ENCODE measurements at places on chromosomes 11 and 22.

- no peak for DNase-seq
These were observed 100.3 kb upstream of the PRR5 start for GRCh38 chr22:44601725-44602124.

DNA sequence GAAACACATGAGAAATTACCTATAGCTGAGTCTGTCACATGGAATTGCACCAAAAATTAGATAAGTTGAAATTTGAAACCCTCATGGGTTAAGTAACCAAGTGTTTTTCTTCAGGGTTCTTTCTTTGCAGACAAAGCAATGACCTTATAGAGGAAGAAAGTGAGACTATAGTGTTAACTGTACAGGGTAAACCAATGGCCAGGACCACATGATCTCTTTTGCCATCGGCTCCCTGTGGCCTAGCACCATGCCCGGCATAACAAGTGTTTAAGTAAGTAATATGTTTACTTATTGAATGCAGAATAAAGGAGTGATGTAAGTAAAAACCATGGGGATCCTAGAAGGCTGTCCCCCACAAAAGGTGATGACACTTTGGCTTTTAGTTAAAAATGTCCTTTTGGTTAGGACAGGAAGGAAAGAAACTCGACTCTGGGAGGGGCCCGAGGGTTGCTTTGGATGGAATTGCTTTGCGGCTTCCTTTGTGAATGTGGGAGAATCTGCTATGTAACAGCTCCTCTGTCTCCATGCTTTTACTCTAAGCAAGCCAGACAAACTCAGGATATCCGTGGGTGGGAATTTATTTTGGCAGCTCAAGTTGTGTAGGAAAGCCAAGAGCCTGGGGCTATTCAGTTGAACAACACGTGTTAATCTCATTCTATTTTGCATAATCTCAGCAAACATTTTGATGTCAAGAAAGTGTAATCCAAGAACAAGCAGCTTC, 454.7 kb downstream of the INSC start:
- no peak for DNase-seq

GRCh38 chr11:6745465-6746015, 26.2 kb downstream of the OR2AG2 start:
- no peak for DNase-seq

DNA sequence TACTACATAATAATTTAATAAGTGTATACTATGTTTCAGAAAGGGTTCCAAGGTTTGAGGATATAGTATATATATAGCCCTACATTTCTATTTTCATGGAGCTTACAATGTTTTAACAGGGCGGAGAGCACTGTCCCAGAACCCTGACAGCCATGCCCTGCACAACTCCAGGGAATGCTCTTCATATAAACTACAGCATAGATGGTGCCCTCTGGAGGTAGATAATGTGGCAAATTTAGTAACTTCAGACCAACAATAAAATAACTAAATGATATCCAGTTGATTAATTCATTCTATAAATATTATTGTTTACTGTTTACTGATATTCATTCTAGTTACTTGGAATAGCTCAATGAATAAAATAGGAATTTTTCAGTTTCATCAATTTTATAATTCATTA, 693.7 kb upstream of the CCDC179 start:
- no peak for DNase-seq

DNA sequence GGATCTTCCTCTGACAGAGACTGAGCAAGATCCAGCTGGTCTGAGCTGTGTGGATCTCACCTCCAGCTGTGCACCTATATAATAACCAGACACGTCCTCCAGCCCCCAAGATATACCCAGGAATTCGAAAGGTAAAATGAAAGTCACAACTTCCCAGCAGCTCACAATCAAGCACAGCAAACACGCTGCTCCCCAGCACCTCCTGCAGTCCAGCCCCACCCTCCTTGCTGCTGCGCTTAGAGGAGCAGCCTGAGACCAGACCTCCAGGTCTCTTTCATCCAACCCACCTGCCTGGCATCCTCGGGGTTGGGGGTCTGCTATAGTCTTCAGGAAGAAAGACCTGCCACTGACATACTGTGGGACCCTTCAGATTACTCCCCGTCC, 3.0 kb upstream of the APOL4 start:
- no peak for DNase-seq

DNA sequence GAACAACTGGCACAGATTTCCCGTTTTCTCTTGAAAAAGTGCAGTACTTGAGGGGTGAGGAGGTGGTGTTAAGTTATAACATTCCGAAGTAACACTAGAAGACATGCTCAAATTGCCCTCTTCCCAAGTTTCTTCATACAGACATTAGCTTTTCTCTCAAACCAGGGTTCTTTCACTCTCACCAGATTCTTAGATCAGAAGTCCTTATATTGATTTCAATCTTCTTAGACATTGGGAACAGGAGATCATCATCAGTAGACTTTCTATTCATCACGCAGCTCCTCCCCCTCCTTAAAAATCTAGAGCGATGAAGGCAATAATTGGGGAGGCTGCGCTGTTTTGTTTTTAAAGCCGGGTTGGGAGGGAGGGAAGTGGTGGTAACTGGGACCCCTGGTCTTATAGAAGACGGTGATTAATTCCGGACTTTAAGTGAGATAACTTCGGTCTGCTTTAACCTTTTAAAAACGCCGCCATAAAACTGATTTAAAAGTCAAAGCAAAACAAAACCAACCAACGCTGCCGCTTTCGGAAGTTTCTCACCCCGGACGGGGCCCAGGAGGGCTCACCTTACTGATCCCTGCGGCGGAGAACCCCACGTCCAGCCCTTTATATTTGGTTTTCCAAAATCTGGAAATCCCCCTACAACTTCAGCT, 665 bp downstream of the USP28 start:
- no peak for DNase-seq

DNA sequence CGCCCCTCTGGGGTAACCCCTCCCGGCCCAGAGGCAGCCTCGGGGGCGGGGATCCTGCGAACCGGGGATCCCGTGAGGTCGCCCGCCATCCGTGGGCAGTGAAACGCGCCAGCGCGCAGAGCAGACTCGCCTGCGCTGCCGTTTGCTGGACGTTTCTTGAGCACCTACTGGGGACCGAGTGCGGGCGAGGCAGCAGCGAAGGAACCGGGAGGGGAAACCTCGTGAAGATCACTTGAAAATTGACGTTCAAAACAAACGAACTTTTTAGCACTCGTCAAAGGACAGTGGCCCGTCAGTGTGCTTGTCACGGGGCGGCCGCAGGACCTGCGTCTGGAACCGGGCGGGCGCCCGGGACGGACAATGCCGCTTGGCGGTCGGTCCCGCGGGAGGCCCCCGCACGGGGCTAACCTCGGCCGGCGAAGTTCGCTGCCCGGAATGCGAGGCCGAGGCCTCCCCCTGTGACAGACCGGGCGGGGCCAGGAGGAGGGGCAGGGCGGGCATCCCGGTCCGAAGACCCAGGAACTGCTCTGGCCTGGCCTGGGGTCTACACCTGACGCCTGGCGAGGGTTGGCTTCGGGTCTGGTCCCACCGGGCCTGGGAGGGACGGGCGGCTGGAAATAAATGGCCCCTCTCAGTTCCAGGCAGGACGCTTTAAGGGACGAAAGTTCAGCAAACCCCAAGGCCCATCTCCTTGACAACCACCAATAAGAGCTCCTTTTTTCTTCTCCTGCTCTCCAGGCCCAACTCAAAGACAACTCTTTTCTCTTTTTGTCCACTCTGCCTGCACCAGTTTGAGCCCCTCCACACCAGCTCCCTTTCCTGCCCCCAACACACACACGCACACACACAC, 723 bp upstream of the SCUBE1 start:
- DNase-seq, result no peak

GRCh38 chr22:35510951-35511350, 29.7 kb upstream of the RASD2 start:
- DNase-seq, result no peak
